Heart left ventricle (tissue), 16 donors: ENCODE measurements at places on chromosomes 6 and 20. TPM values are rescaled to one million over a fixed set of nuclear protein-coding genes. Genes with fewer than 3 reads are reported as not detected.

DNA sequence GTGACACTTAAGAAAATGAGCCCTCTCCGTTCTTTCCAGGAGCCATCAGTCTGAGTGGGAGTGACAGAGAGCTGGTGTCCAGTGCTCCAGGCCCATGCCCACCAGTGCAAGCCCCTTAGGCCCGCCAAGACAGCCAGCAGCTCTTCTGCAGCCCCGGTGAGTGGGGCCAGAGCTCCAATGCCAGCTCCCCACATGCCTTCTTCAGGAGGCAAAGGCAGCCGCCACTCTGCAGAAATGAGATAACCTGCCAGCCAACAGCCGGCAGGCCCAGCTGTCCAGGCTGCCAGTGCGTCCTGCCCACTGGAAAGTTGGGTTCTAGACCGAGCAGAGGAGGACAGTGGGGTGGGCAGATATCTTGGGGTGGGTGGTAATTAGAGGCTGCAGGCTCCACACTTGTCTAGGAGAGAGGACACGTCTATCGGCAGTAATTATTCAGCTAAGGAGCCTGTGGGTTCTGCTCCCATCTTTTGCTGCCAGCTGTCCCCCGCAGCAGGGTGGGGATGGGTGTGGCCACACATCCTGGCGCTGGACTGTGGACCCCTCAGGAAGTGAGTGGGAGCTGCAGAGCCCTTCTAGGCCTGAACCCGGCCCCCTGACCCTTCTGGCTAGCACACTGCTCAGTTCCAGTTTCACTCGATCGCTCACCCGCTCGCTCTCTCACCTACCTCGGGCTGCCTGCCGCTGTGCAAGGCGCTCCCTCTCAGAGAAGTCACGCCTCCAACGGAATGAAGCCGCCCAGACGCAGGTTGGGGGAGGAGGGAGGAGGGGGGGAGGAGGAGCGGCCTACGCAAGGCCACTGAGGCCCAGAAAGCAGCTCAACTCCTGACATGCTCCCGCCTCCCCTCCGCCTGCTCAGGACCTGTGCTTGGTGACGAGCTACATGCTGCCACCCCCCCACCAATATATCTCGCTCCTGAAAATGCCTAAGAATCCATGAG, 3.6 kb downstream of the GRM4 start:
- H3K36me3 ChIP-seq, result no peaks in the 10 kb centered on the region
- H3K4me1 ChIP-seq, result peaks cover 17% of the 10 kb centered on the region
- H3K4me3 ChIP-seq, result no peak overlapping the region
- peaks cover 67% of the 10 kb centered on the region for H3K27me3 ChIP-seq
- no peak overlapping the region for H3K27ac ChIP-seq

- H3K4me3 ChIP-seq, result no peak overlapping the region
- H3K36me3 ChIP-seq, result no peaks in the 10 kb centered on the region
- H3K27me3 ChIP-seq, result no peaks in the 10 kb centered on the region
These were observed 15.1 kb downstream of the SLC22A3 start for GRCh38 chr6:160363016-160363996.

- H3K27me3 ChIP-seq, result no peaks in the 10 kb centered on the region
- no peaks in the 10 kb centered on the region for H3K36me3 ChIP-seq
- no peak for DNase-seq
- H3K27ac ChIP-seq, result no peak overlapping the region
These were observed 30.7 kb upstream of the COL10A1 start for GRCh38 chr6:116156405-116157326.

DNA sequence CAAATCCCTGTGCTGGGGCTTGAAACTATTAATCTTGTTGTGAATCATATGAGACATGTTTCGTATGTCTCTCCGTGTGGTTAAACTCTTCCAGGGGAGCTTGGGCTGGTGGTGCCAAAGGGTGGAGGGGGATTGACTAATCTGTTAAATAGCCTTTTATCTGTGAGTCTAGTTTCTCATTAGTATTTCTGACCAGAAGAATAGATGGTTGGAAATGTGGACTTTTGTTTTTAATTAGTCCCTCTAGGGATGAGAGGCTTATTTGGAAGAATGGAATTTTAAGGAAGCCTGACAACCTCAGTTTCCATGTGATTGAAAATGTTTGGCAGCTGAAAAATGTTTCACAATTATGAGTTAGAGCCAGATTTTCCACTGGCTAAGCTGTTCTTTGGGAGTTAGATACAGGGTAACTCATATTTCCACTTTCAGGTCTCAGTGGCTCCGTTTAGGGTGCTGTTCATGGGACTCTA, 117.3 kb downstream of the BCKDHB start:
- H3K27ac ChIP-seq, result no peak overlapping the region
- no peaks in the 10 kb centered on the region for H3K27me3 ChIP-seq
- no peak overlapping the region for H3K4me3 ChIP-seq
- no peaks in the 10 kb centered on the region for H3K4me1 ChIP-seq

DNA sequence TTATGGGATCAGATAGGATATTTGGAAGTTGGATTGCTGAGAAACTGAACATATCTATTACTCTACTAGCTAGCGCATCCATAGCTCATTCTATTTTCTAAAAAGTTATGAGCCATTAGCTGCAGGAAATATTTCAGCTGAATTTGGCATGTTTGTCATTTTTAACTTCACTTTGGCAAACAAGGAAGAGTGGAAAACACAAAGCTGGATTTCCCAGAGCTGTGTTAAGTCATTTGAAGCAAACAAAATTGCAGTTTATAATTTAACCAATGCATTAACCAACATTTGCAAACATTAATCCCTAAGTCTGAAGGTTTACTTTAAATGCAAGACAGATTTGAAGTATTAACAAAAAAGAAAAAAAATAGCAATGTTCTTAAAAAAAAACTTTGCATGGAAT, 1.2 kb downstream of the ALDH8A1 start:
- no peaks in the 10 kb centered on the region for H3K4me1 ChIP-seq
- H3K27me3 ChIP-seq, result no peaks in the 10 kb centered on the region
- no peak overlapping the region for H3K4me3 ChIP-seq
- no peaks in the 10 kb centered on the region for H3K36me3 ChIP-seq

The KCNQ5 gene
- not detected for total RNA-seq

The NKAIN4 gene
- total RNA-seq, result not detected

The RFX6 gene
- not detected for total RNA-seq
